ENCODE measurements at places on chromosomes 3 and 15. TPM values are rescaled to one million over a fixed set of nuclear protein-coding genes. Genes with fewer than 3 reads are reported as not detected.

The PLCH1 gene
- total RNA-seq, result 4.1 TPM

The LRRC15 gene
- 0.36 TPM for total RNA-seq

The RNU5B-1 gene
- total RNA-seq, result not detected

The IMPG2 gene
- total RNA-seq, result 0.17 TPM

The RLBP1 gene
- not detected for total RNA-seq

The TRA2B gene
- 287 TPM for total RNA-seq

The CFAP20DC gene
- 13.8 TPM for total RNA-seq

The MESP1 gene
- 32.9 TPM for total RNA-seq

The CRYGS gene
- 3.4 TPM for total RNA-seq

The IVD gene
- total RNA-seq, result 59.4 TPM

The TRPM7 gene
- total RNA-seq, result 16.8 TPM

The PATL2 gene
- total RNA-seq, result 0.15 TPM

The LRRC34 gene
- 3.8 TPM for total RNA-seq

The WDR72 gene
- total RNA-seq, result 5.9 TPM

The CKMT1B gene
- 8.7 TPM for total RNA-seq

The SLC27A2 gene
- total RNA-seq, result 8.1 TPM

The ASB14 gene
- not detected for total RNA-seq

The GOLGA6L4 gene
- 0.73 TPM for total RNA-seq

The GP9 gene
- total RNA-seq, result not detected

The LPP gene
- total RNA-seq, result 21.3 TPM

The EPHA3 gene
- 0.33 TPM for total RNA-seq

The DZIP1L gene
- 3.8 TPM for total RNA-seq

The ADAMTS9 gene
- not detected for total RNA-seq

The FAM107A gene
- 0.29 TPM for total RNA-seq

The SLC6A20 gene
- not detected for total RNA-seq

The IGSF10 gene
- total RNA-seq, result 0.12 TPM

The GNAT1 gene
- total RNA-seq, result not detected

The ECE2 gene
- total RNA-seq, result not detected

The ISLR gene
- total RNA-seq, result not detected

The GPR27 gene
- total RNA-seq, result 0.07 TPM

The TMC3 gene
- total RNA-seq, result not detected

The PAQR5 gene
- total RNA-seq, result 16.5 TPM

The COL6A5 gene
- not detected for total RNA-seq

The MYO5A gene
- total RNA-seq, result 42.1 TPM

The SI gene
- not detected for total RNA-seq

The PIF1 gene
- total RNA-seq, result 43.5 TPM

The CSPG5 gene
- 0.66 TPM for total RNA-seq

The DALRD3 gene
- 37.2 TPM for total RNA-seq

The HRG gene
- total RNA-seq, result not detected

The IL12A gene
- 6.5 TPM for total RNA-seq

The FEZF2 gene
- total RNA-seq, result not detected

The DCP1A gene
- 12.7 TPM for total RNA-seq

Data from PC-3 (cell line).